ENCODE measurements at places on chromosomes 1 and 21.

DNA sequence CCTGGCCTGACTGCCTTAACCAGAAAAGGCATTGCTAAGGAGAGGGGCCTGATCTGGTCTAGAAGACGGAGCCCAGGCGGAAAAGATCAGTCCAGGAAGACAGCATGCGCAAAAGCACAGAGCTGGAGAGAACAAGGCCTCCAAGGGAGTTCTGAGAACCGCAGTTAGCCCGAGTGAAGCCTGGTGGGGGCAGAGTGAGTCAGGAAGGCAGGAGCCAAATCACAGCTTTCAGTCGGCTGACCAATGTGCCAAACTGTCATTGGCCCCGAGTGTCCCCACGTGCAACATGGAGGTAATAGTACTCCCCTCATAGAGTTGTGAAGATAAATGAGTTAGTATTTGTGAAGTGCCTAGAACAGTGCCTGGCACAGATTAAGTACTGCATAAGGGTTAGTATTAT is 1.2 kb upstream of the TSPAN2 start:
- DNase-seq = no peak

- no peak for DNase-seq
Measured at GRCh38 chr1:207214453-207214852, 107.0 kb upstream of the CD55 start.

DNA sequence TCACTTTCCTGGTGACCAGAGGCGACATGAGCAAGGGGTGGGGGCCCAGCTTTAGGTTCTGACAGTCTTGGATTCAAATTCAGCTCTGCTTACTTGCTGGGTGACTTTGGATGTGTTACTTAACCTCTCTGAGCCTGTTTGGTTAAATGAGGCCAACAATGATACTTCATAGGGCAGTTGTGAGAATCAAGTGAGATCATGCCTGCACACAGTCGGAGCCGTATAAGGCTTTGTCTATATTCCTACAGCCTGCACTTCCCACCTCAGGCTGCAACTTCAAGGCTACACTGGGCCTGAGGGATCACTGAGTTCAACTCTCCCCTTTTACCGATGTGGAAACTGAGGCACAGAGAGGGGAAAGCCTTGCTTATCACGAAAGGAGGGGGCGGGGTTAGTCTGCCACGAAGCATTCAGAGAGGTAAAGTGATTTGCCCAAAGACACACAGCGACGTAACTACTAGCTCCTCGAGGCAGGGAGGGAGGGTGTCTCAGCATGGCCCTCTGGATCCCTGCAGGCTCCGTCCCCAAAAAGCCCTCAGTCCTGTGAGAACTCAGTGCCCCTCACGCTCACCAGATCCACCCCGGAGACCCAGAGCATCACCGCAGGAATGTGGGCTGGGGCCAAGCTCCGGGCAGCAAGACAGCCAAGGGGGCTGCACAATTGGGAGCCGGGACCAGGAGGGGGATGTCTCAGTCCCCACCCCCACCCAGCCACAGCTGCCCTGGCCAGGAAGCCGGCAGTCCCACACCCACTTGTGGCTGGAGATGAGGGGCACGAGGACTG is 25.0 kb downstream of the SDC3 start:
- DNase-seq = no peak

DNA sequence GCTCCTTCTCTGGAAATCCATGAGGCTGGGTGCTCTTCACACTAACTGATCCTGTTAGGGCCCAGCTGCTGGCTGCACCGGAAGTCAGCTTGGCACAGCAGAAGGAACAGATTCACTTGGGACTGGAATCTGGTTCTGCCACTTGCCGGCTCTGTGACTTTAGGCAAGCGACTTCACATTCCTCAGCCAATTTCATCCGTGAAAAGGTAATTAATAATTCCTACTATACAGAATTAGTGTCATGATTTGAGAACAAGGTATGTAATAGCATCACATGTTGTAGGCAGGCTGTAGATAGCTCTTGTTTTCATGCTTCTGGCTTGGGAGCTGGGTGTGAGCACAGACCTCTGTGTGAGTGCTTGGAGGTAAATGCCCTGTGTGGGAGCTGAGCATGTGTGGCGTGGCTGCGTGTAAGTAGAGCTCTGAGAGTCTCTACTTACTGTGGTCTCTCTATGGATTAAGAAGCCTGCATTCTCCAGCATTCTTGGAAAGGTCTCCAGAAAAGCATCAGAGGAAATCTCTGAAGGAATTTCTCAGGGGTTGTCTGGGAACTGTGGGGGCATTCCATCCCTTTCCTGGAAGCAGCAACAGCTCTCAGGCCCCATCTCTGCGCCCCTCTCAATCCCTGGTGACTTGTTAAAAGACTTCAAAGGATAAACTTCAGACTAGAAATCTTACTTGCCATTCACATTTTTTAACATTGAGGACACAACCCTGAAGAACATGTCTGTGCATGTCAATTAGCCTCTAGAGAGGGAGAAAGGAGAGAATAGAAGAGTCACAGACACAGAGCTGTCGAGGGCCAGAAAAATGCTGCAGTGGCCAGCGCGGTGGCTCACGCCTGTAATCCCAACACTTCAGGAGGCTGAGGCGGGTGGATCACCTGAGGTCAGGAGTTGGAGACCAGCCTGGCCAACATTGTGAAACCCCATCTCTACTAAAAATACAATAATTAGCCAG is 47.7 kb upstream of the PPM1J start:
- no peak for DNase-seq

DNA sequence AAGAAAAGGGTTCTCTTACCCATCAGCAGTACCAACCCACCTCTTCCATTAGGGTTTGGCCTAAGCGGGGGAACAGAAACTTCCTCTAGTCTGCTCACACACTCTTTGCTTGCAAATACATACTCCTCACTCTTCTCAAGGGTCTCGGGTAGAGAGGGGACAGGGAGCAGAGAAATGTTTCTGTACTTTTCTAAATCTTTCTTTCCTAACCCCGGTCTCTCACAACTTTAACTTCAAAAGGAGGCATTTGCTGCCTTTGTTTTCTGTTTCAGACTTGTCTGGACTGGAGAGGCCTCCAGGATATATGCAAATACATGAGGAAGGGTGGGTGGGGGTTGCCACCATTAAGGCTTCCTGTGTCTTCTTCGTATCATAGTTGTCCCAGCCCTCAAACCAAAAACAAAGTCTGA is 10.5 kb upstream of the LAX1 start:
- no peak for DNase-seq

DNA sequence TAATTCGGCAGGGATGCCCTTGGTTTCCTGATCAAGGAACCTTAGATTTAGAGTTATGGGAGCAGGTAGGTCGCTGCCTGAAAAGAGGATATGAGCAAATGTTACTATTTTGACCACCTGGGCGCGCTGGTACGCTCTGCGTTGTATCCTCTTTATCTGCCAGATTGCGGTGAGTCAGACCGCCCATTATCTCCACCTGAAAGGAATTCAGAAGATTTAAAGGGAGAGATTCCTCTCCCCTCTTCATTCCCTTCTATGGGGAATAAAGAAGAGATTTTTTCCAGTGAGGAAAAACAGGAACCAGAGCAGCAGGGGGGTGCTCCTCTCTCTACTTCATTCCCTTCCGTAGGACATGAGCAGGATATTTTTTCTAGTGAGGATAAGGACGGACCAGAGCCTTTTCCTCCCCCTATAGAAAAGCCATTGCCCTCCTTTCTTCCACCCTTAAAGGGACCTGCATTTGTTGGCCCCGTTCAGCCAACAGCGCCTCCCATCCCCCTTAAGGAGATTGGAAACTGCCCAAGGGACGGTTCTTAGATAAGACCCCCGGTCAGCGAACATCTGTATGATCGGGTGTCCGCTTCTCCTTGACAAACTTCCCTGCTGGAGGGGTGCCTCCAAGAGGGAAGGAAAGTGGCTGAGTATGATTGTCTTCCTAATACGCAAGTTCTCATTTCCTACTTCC is 34.1 kb downstream of the CLCA1 start:
- no peak for DNase-seq
